ENCODE measurements at places on chromosomes 7 and 10. TPM values are rescaled to one million over a fixed set of nuclear protein-coding genes. Genes with fewer than 3 reads are reported as not detected.

IL2RA gene
- polyA plus RNA-seq, result 0.60 TPM

PSD gene
- polyA plus RNA-seq, result 2.2 TPM

GCK gene
- 1.9 TPM for polyA plus RNA-seq

ARPC1B gene
- 196 TPM for polyA plus RNA-seq

ELFN1 gene
- 0.53 TPM for polyA plus RNA-seq

SPAG6 gene
- polyA plus RNA-seq, result not detected

OR13A1 gene
- not detected for polyA plus RNA-seq

MICALL2 gene
- 110 TPM for polyA plus RNA-seq

All from stomach (tissue), 19 donors.